ENCODE measurements at places on chromosomes 2 and 18.

GRCh38 chr2:211035548-211036185 lies 479.3 kb downstream of the CPS1 start:
- peak; percentile 46 for DNase-seq

- no peak for DNase-seq
Observed at GRCh38 chr18:25595274-25596060, 243.5 kb upstream of the ZNF521 start.

DNA sequence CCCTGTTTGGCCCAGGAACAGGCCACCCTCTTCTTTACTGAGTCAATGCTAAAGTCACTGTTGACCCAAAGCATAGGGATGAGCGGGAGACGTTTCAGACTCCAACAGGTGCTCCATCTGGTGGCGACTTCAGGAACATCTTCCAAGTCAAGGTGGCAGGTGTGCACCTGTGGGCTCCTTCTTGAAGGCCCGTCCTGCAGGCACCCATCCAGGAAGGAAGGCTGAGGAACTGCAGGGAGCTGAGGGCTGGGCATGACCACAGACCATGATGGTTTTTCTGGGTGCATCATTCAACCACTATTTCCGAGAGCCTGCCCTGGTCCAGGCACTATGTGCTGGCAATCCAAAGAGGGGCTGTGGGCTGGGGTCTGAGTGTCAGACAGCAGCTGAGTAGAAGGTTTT lies 142.8 kb downstream of the NDUFA10 start:
- peak; percentile 66 for DNase-seq

DNA sequence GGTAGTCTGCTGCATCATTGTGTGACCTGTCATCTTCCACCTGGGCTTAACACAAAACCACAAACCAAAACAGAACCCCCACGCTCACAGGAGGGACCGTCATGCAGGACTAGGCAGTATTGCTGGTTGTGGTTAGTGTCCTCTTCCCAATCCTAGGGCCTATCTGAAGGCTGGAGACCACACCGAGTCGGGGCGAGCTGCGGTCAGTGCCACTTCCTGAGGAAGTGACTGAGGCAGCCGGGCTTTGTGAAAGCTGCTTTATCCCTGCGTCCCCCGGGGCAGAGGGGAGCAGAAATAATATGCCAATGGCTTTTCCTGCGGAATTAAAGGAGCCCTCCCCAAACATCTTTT lies 22.9 kb downstream of the ZNF532 start:
- DNase-seq, result peak; percentile 64

DNA sequence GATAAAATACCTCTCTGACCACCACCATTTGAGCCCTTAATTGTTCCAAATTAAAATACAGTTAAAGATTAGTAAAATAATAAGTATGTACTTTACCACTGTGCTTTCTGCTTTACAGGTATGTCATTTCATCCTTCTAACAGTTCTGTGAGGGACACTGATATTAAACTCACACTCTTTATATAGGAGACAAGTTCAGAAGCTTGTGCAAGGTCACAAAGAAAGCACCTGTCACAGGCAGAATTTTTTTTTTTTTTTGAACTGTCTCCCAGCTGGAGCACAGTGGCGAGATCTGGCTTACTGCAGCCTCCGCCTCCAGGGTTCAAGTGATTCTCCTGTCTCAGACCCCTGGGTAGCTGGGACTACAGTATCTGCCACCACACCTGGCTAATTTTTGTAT lies 21.6 kb upstream of the GPR75 start:
- DNase-seq, result no peak

DNA sequence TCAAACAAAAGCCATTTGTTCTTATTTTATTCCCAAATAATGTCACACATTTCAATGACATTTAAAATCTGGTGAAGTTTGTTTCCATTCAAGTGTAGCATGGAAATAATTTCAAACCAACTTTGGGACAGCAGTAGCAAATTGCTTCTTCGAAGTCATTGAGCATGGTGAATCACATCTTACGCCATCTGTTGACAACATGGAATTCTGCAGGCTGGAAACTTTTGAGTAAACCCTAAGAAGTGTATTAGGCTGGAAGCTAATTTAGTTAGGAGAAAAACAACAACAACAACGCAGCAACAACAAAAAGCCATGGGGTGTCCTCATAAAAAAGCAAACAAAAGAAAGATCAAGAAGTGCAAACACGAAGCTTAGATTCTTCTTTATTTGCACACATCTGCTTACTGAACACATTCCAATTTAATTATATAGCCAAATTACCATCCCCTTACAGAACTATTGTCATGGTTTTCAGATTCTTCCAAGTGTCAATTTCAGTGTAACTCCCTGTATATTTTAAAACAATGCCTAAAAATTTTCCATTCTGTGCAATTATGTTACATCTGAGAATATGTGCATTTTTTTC lies 659.0 kb upstream of the CDH7 start:
- DNase-seq, result peak; percentile 42

DNA sequence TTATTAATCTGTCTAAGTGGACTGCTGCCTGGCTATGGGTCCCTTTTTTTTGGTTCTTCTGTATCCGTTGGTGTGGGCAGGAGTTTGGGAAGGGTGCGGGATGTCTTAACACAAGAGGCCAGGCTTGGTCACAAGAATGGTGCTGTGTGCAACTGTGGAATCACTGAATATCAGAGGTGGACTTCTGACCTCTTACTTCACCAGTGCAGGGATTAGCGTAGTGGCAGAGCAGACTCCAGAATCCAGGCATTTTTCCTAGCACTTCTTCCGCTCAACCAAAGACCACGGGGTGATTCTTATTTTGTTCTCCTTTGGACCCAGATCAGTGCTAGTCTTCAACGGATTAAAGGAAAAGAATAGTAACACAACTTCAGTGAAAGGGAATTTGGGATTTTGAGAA lies 254.3 kb upstream of the TNP1 start:
- no peak for DNase-seq

DNA sequence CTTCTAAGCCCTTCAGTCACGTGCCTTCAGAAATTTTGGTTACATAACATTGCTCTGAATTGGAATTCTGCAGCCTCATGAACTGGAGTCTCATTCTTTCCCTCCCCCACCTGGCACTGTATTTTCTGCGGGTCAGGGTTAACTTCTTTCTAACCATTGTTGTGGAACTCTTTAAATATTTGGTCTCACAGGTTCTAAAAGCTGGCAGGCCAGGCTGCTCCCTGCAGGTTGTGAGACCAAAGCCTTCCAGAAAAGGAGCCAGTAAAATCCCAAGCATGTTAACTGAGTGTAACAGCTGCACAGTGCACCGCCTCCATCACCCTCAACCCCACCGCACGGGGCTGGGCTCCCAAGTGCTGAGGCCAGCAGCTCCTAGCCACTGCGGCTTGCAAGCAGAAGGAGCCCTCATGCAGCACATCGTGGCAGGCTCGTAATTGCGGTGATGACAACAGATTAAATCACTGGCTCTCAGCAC lies 174.1 kb upstream of the ALPP start:
- no peak for DNase-seq

DNA sequence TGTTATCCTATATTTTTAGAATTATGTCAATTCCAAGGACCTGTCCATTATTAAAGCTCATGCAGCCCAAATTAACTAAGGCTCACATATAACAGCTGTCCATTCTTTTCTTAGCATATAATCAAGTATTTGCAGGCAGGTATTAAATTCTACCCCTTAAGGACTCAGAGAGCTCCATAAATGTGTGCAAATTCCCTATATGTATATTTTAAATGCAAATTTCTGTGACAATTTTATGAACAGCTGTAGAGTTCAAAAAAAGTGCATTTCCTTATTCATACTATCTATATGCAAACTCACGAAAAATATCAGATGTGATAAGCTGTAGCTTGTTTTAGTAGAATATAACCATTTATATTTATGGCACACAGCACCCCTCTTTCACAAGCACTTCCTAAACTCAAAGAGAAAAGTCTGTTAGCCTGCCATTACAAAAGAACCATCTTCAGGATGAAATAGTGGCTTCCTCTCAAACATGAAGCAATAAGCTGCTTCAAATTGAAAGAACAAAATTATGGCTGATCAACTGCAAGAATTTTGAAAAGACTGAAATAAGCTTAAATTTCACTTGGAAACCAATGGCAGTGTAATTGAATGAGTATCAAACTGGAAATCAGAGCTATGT lies 155.0 kb upstream of the REG3G start:
- DNase-seq, result no peak

GRCh38 chr18:44321868-44322590 lies 358.7 kb upstream of the SETBP1 start:
- DNase-seq, result no peak

DNA sequence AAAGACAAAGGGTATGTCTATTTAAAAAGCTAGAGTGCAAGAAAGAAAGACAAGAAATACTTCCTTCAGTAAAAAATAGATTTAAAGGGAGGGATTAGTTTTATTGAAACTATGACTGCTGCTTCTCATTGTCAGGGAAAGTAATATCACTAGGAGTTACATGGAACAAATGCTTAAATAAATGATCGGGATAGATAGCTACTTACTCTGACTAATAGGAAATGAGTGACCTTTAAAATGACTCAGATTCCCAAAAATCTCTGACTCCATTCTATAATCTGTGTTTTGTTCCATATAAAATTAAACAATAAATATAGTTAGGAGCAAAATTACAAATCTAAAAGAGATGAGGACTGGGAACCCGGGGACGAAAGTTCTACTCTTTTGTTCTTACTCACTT lies 669.3 kb downstream of the NR4A2 start:
- DNase-seq, result no peak

GRCh38 chr2:32450851-32451250 lies 94.0 kb downstream of the BIRC6 start:
- DNase-seq, result no peak

DNA sequence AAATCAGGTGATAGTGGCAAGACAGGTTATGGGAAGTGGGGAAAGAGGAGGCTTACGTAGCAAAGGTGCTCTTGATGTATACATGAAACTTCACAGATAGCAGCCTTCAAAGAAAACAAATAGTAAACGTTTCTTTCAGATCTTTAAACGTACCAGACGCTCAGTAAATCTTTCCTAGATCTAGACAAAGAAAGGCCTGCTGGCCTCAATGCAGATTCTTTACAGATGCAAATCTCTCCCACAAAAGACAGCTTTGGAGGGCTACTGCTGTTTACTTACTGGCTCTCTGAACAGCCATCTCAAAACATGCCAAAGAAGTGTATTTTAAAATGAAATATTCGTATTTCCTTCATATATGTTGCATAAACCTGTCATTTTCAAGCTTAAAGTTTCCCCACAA lies 1279.9 kb upstream of the NRXN1 start:
- DNase-seq, result no peak

DNA sequence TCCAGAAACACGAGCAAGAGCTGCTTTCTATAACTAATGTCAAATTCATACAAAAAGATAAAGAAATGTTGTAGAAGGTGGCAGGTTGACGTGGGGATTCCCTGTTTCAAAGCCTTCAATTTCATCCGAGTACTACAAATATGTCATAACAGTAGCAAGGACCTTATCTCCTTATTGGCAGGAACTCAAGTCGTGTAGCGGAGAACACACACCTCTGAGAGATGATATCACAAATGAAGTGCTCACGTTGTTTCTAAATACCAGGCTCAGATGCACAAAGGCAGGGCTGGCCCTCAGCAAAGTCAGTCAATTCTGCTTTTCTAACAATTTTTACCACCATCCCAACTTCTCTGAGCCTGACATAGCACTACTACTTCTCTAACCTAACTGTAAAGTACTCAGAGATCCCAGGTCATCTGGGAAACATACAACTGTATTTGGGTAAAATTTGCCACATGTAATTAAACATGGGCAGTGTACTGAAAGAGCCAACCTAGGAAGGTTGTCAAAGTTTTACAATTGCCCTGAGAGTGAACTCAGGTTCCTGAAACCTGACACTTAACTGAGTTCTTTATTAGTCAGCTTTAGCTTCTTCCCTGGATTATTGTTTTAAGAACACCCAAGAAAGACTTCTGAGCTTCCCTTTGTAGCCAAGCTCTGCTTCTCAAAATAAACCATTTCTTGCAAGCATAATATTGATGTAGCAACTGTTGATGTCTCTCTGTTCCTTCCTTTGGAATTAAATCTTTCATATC lies 813.7 kb upstream of the ACVR2A start:
- no peak for DNase-seq

DNA sequence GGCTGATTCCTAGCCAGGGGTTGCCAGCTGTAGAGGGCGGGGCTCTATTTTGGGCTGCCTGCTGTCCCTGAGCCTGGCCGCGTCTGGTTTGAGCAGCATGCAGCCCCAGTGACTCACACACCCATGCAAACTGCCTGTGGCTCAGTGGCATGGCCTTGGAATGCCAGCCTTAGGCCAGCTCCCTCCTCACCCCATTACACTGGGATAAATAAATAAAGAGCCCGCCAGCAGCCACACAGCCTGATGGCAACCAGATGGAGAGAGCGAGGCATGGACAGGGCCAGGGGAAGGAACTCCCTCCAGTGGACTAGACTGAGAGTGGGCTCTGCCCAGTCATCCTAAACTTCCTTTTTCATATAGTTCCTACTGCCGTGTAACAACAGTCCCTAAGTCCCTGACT lies 18.3 kb downstream of the NHEJ1 start:
- DNase-seq, result no peak

DNA sequence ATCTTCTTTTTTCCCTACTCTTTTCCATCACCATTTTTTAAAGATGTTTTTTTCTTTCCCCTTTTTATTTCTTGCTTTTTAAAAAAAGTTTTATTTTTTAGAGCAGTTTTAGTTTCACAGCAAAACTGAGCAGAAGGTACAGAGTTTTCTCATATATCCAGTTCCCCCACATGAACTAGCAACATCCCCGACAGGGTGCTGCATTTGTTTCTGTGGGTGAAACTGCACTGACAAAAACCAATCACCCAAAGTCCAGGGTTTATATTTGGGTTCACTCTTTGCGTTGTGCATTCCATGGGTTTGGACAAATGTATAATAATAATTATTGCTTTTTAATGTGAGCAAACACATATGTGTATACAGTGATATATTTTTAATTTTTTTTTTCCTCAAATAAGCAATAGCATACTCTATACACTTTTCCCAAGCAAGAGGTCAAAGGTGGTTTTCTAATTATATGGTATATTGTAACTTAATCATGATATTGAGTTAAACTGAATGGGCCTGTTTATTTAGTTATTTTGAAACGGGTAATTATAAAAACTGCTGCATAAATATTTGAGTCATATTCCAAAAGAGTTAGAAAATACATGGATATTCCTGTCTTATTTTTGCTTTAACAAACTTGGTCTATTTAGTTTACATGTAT lies 50.3 kb downstream of the NCK2 start:
- DNase-seq, result no peak

DNA sequence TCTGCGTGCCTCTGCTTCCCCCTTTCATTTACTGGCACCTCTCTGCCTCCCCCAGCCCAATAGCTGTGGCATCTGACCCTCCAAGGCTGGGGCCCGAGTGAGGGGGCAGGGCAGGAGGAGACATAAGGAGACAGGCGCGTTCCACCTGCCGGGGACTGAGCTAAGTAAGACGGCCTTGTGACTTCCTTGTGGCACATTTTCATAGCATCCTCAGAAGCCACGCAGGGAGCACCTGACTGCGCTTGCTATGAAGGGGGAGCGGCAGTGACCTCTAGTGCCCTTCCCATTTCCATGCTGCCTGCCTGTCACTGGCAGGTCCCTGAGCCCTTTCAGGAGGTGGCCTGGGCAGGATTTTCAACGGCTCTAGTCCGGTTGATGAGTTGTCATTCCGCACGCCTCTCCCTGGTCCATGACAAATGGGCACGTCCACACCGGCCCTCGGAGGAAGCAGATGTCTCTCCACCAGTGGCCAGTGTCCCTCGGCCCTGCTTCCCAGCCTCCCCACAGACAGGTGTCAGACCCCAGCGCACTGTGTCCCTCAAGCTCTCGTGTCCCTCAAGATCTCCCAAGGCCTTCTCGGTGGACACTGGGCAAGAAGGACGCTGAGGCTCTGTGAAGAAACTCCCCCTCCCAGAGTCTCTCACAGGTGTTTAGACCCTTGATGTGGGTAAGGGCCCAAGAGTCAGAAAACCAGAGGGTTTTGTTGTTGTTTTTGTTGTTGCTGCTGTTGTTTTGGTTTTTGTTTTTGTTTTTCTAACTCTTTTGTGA lies 42.7 kb downstream of the CYP26B1 start:
- peak; percentile 6 for DNase-seq
